NCI-H1105 (cell line): ENCODE measurements at places on chromosomes 12 and 14.

GRCh38 chr12:21815306-21816062, 41.0 kb upstream of the KCNJ8 start:
- no peak for DNase-seq

GRCh38 chr12:102215992-102216691, 18.5 kb upstream of the PMCH start:
- no peak for DNase-seq

DNA sequence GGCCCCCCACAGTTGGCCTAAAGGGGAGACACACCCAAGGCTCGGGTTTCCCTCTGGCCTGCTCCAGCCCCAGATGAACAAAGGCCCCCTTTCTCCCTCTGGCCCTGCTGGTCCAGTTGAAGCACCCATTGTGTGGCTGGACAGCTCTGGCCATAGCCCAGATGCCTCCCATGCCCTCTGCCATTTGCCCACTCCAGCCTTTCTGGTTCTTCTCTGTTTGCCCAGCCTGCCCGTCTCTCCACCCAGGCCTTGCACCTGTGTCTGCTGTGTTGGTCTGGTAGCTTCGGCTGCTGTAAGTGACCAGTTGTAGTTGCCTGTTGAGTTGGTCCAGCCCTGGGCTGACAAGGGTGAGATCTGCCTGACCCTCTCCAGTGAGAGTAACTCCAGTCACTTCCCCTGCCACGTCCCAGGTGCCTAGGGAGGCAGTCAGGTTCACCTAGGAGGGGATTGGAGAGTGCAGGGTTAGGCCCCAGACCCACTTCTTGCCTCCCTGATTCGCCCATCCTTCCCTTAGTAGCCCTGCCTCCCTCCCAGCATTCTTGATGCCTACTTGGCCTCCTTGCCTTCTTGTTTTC, 3.0 kb downstream of the B4GALNT1 start:
- DNase-seq = no peak

GRCh38 chr12:123670882-123671728, at the start of gene TCTN2:
TSS of gene TCTN2 (plus strand) at chr12:123671113. CDS start at chr12:123671241, 128 bp downstream.
- DNase-seq = peak; percentile 93

DNA sequence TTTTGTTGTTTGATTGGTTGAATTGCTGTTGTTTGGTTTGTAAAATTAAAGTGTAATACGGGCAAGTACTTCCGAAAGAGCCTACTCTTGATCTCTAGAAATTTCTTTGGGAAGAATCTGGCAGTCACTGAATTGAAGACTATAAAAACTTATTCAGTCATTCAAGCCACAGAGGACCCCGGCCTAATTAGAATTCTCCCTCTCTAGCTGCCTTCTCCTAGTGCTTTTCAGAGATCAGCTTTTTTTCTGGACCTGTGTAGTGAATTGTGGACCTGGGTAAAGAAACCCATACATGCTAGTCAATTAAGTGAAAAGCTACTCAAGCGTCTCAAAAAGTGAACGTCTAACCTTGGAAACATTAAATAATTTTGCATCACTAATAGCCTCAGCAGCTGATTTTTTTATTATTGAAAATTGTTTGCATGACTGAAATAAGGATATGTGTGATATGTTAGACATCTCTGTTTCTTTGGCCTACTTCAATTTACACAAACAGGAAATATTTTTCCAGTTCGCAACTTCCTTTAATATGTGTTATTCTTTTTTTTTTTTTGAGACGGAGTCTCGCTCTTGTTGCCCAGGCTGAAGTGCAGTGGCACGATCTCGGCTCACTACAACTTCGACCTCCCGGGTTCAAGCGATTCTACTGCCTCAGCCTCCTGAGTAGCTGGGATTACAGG, 27.2 kb downstream of the EFCAB11 start:
- no peak for DNase-seq

DNA sequence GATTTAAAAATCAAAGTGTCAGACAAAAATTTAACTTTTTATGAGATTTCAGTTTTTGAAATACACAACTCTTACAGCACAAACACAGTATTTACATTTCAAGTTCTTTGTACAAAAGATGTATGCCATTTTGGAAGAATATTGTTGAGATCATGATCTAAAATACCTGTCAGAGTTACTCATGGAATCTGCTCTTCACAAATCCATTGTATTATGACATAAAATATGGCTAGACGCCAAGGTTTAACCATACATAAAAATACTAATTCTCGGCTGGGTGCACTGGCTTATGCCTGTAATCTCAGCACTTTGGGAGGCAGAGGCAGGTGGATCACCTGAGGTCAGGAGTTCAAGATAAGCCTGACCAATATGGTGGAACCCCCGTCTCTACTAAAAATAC, 6.2 kb upstream of the SYCP3 start:
- no peak for DNase-seq

GRCh38 chr12:122126342-122126635, 47.7 kb downstream of the IL31 start:
- DNase-seq = no peak

DNA sequence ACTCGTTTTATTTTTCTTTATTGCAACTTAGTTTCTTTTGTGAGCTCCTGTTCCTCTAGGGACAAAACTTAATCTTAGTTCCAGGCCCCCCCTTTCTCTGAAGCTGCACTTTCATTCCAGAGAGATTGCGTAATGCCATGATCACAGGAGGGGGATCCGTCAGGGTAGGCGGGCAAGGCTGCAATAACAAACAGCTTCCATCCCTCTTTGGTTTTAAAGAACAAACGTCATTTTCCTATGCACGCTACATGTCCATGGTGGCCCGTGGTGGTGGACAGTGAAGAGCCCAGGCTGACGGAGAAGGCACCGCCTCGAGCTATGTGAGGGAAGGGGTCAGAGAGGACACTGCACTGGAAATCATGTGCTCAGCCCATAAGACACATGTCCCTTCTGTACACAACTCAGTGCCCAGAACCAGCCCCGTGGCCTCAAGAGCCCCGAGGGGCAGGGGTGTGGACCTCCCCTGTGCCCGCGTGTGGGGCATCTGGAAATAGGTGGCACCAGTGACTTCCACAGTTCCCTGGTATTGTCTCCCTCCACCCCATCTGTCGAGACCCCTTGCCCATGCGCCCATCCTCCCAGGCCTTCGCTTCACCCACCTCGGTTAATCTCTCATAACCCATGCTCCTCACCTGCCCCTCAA, 161.4 kb downstream of the ADGRD1 start:
- DNase-seq = no peak

GRCh38 chr14:32913725-32914124, 25.0 kb upstream of the NPAS3 start:
- DNase-seq = no peak

- peak; percentile 88 for DNase-seq
Measured at GRCh38 chr12:21527451-21528180, 1.5 kb downstream of the SPX start.

- no peak for DNase-seq
Measured at GRCh38 chr12:42496886-42497285, 92.7 kb downstream of the PRICKLE1 start.

- no peak for DNase-seq
Measured at GRCh38 chr14:60485057-60485597, 736 bp downstream of the C14orf39 start.

DNA sequence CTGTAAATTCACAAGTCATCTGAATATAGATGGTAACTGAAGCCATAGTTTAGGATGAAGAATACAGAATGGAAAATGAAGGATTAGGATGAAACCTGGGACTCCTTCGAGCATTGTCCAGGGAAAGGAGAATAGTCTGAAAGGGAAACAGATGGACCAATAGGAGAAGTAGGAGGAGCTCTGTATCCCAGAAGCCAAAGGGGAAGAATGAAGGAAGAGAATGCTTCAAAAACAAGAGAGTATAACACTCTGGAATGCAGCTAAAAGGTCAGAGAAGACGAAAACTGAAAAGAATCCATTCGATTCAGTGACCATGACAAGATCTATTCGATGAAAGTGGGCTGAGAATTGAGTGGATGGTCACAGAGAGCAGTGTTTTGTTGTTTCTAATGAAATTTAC, 1.0 kb downstream of the GMFB start:
- DNase-seq = no peak

DNA sequence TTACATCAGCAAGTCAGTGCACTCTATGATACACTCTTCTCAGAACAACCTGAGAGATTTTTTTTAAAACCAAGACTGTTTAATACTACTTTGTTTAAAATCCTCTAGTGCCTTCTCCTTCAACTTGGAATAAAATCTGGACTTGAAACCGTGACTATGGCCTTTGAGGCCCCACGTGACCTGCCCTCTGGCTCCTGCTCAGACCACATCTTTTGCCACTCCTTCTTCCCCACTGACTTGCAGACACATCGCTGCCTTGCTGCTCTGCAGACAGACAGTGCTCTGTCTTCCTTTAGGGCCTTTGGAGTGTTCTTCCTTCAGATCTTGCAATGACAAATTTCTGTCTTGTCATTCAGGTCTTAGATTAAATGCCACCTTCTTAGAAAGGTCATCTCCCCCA, 48.5 kb downstream of the TTC8 start:
- no peak for DNase-seq

- DNase-seq = no peak
Measured at GRCh38 chr12:87575906-87576305, 453.3 kb downstream of the C12orf50 start.

DNA sequence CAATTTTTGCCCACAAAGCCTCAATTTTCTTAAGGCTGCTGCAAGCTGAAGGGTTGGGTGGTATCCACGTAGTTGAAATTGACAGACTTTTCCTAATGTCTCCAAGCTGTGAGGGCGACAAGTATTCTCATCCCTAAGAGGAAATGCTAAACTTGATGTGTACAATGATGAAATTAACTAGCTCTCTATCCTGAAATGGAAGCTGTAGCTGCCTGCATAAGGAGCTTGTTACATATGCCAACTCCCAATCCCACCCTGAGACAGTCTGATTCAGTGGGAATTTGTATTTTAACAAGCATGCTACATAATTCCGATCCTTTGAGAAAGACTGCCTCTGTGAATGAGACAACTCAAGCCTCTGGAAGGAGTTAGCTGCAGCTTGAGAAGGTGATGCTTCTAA, 45.7 kb upstream of the MDM1 start:
- no peak for DNase-seq

- no peak for DNase-seq
Measured at GRCh38 chr14:101442451-101442850, 118.8 kb upstream of the DIO3 start.

GRCh38 chr12:65695113-65695865, 129.0 kb upstream of the HMGA2 start:
- DNase-seq = no peak

DNA sequence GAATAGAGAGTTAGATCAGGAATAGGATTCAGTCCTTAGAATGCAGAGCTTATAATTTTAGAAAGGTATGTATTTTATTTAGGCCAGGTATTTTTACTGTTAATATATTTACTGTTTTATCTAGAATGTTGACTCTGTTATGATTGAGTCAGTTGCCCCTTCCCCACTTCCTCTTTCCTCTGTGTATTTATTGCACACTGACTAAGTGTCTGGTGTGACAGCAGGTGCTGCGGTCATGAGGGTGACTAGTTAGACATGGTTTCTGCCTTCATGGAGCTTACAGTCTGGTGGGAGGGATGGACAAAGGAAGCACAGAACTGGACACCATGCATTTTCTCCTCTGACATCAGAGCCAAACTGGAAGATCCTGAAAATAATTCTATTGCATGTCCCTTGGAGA, 159.8 kb downstream of the CACNA1C start:
- DNase-seq = no peak

GRCh38 chr14:63671987-63672386, 30.3 kb upstream of the WDR89 start:
- DNase-seq = no peak

DNA sequence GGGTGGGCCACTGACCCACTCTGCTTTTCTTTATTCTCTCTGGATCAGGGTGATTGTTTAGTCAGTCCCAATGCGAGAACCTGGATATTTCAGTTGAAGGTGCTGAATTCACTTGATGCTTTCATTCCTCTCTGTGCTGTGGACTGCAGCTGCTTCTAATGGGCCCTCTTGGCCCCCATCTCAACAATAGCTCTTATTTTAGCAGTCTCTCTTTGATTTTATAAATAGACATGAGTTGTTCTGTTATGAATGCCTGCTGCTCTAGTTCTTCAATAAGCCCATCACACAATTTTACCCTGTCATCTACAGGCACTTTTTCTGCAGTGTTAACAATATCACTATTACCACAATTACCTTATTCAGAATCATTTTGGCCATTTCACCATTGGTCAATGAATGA, 54.1 kb upstream of the YARS2 start:
- no peak for DNase-seq

DNA sequence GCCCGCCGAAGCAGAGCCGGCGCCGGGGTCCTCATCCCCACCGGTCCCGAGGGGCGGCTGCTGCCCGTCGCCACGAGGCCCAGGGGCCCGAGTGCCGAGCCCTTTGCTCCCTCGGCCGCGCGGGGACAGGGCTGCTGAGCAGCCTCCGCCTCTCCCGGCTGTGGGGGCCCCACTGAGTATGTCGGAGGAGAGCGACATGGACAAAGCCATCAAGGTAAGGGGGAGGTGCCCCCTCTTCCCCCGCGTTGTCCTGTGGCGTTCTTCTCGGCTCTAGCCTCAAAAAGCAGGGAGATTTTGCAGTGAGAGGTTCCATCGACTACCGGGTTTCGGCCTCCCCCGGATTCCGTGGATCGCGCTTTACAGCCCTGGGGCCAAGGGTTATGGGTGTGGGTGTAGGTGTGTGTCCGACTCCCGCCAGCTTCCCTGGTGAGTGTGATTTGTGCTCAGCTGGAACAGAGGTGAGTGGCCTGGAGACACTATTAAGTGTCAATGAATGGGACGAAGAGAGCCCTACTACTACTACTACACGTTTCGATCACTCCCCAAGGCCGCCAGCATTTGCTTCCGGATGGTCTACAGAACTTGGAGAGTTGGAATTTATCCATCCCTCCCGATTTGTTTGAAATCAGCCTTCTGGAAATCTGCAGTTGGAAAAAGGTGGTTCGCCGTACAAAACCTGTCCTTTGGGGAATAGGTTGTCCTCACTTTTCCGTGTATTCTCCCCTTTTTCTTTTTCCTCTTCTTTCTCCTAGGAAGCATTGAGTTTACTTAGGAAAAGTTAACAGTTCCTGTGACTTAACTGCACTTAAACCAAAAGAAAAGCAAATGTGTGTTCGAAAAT, 748 bp downstream of the MAPKAPK5 start:
- DNase-seq = no peak

DNA sequence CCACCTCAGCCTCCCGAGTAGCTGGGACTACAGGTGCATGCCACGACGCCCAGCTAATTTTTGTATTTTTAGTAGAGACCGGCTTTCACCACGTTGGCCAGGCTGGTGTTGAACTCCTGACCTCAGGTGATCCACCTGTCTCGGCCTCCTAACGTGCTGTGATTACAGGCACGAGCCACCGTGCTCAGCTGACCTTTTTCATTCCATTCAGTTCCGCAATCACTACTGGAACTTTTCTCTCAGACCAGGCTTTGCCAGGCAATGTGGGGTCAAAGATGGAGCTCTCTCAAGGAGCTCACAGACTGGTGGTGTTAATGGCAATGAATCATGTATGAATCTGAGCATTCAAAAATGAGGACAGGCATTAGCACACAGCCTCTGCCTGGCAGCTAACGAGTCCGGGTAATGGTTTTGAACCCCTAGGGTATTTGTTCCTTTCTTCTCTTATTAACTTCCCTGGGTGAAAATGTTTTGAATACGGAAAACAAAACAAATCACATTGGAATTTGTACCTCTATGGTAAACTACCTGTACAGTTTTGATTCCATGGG, 9.4 kb upstream of the TCHP start:
- no peak for DNase-seq

GRCh38 chr12:124636138-124636978, 68.9 kb upstream of the NCOR2 start:
- DNase-seq = no peak

- no peak for DNase-seq
Measured at GRCh38 chr12:71684081-71684480, 1.8 kb upstream of the TMEM19 start.
